Smooth muscle cell of the coronary artery (primary cell): ENCODE measurements at places on chromosomes 7 and 10. TPM values are rescaled to one million over a fixed set of nuclear protein-coding genes. Genes with fewer than 3 reads are reported as not detected.

NOS3 gene
- 0.53 and 1.3 TPM in 2 replicates for total RNA-seq

LLCFC1 gene
- not detected in 2 replicates for total RNA-seq

ACTR3C gene
- total RNA-seq = 0.12 and 0.15 TPM in 2 replicates

C10orf71 gene
- not detected in 2 replicates for total RNA-seq

POLR2J2 gene
- total RNA-seq = 1.9 and 2.0 TPM in 2 replicates

PODXL gene
- 2.6 and 15.6 TPM in 2 replicates for total RNA-seq

GNGT1 gene
- not detected in 2 replicates for total RNA-seq

SLC29A4 gene
- total RNA-seq = 2.5 and 4.3 TPM in 2 replicates

YKT6 gene
- 41.7 and 128 TPM in 2 replicates for total RNA-seq

ACTL6B gene
- not detected in 2 replicates for total RNA-seq

SFRP4 gene
- 65.8 and 137 TPM in 2 replicates for total RNA-seq

COL13A1 gene
- 4.0 and 34.8 TPM in 2 replicates for total RNA-seq

SPDYE9 gene
- total RNA-seq = not detected in 2 replicates

NRCAM gene
- 1.1 and 1.9 TPM in 2 replicates for total RNA-seq

TUBB8 gene
- not detected in 2 replicates for total RNA-seq

MMD2 gene
- not detected in 2 replicates for total RNA-seq

MUC3A gene
- total RNA-seq = not detected in 2 replicates
